EL (cell line): ENCODE measurements at places on chromosomes 5 and 9.

GRCh38 chr9:117704024-117704575 is at the start of gene TLR4:
Gene TLR4, plus strand, starts transcription at chr9:117704403. Its CDS starts 70 bp downstream, at chr9:117704473.
- DNase-seq = peak; percentile 88

GRCh38 chr5:102927007-102927406 is 171.9 kb downstream of the PAM start:
- DNase-seq = no peak

DNA sequence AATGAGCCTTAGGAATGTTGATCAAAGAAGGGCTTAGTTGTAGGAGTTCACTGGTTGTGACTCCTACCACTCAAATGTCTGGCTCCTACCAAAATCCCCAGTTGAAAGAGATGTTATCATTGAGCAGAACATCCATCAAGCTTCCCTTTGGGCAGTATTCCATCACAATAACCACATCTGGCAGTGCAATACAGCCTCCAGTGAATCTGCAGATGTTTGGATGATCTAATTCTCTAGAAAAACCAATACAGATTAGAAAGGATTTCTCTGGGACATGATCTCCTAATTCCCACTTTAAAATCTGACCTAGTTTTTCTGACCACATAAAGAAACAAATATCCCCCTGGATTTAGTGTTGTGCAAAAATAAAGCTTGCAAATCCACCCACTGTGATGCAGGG is 81.6 kb downstream of the TMEM215 start:
- no peak for DNase-seq

GRCh38 chr5:99308131-99308530 is 379.3 kb upstream of the CHD1 start:
- DNase-seq = no peak

DNA sequence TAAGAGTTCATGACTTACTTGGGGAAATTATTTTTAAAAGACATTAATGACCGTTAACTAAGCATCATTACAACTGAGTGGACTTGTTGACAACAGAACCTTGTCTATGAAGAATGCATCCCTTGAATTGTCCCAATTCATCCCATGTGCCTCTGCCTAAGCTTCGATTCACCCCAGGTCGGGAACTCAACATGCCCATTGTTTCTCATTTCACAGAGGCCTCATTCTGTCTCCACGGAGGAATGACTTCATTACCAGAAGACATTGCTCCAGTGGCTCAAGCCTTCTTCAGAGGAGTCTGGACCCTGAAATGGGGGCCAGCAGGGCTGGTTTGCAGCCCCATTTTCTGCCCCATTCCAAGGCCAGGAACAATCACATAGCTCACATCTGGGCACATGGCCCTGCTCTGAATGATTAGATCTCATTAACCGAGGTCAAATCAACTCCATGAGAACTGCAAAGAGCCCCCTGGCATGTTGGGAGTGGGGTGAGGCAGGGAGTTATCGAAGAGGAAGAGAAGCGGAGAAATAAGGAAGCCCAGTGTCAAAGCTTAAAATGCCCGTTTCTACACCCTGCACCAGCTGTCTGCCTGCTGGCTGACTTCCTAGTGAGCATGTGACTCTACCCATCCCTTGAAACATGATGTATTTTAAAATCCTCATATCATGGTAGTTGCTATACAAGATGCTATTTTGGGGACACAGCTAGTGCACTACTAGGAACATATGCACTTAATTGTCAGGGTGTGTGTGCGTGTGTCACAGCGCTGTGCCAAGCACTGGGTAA is 137.3 kb downstream of the LHFPL2 start:
- DNase-seq = no peak

DNA sequence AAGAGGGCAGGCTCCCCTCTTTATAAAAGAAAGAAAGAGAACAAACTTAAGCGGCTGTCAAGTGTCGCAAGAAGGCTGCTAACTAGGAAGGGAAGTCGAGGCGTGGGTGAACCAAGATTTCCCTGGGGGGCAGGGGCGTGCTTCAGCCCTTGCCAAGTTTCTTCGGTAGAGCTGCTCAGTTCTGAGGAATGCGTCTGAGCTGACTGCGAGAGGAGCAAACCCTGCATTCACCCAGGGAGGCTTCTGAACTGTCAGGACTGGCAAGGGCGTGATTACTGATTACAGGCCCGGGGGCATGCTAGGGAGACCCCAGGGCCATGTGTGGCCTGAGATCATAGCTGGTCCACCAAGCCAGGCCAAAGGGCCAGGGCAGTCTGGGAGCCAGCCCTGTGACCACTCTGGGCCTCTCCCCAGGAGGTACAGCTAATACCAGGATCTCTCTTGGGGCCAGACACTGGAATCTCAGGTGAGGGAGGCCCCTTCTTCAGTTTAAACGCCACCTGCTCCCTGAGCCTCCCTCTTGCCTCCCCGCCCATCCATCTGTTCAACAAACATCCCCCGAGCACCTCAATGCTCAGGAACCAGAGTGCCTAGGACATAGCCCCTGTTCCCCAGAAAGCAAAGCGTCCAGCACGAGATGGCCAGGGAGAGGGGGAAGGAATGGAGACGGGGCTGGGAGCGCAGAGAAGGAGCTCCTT is 30.9 kb downstream of the SARDH start:
- peak; percentile 72 for DNase-seq

DNA sequence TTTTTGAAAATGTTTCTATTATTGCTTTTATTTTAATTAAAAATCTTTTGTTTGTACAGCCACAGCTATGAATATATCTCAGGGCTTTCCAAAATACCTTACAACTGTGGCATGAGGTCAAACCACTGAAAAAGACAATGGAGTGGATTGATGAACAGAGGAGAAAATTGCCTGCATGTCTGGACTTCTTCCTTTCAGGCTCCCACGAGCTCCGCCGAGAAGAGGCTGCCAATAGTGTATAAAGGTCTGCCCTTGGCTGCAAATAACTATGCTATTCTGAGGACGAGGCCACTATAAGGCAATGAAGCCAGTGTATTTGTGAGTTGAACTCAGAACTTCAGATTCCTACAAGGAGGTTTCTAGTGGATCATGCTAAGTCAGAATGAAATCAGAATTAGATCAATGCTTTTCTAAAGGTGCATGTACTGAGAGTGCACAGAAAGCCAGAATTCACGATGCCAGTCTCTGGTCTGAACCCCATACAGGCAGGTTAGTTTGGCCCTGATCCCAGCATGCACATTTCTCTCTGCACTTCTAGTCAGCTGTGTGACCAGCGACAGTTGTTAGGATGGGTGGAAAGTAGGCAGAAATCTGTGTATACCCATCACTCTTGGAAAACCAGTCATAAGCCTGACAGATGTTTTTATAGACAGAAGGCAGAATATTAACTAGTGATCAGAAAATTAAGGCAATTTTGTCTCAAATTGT is 42.7 kb upstream of the PLPP1 start:
- no peak for DNase-seq

GRCh38 chr5:81350507-81350906 is 43.4 kb downstream of the ACOT12 start:
- no peak for DNase-seq

DNA sequence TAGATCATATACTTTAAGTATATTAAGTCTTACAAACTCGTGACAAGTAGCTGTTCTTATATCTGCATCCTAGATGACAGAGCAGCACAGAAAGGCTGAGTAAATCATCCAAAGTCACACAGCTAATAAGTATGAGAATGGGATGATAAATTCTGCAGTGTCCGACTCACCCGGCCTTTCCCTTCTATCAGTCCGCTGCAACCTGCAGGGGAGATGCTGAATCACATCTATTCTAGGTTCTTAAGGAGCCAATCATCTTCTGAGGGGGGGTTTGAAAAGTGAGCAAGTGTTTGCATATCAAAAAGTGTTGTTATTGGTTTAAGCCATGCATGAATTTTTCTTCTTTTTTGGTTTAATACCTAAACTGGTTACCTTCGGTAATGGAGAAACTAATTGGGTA is 38.9 kb downstream of the ADAMTS16 start:
- no peak for DNase-seq

GRCh38 chr5:23352446-23352845 is 155.0 kb upstream of the PRDM9 start:
- DNase-seq = no peak

GRCh38 chr5:90477073-90477472 is 2.4 kb downstream of the POLR3G start:
- DNase-seq = peak; percentile 32

GRCh38 chr5:96736937-96737336 is 70.8 kb downstream of the ERAP1 start:
- DNase-seq = no peak

DNA sequence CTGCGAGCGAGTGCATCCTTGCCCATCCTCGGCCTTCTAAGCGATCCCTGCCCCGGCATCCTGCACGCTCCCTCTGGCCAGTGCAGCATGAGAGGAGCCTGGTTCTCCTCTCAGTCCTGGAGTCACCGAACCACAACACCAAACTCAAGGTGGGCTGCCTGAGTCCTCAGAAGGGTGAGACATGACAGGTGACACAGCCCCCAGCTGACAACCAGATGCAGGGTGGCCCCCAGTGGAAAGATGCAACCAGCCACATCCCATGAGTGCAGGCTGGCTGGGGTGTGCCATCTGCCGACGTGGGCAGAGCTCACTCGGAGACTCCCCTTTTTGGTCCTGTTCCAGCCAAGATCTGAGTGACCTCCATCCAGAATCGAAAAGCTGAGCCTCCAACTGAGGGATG is 58.4 kb downstream of the COL23A1 start:
- DNase-seq = no peak
